Mesothelial cell of epicardium (in vitro differentiated cells): ENCODE measurements at places on chromosomes 11 and 22. TPM values are rescaled to one million over a fixed set of nuclear protein-coding genes. Genes with fewer than 3 reads are reported as not detected.

GRCh38 chr11:66081505-66081904 lies 11.4 kb downstream of the PACS1 start:
- no peak overlapping the region for H3K4me3 ChIP-seq
- peaks cover 63% of the 10 kb centered on the region for H3K4me1 ChIP-seq
- peak overlapping the region; percentile 81 for H3K27ac ChIP-seq

GRCh38 chr11:78539506-78539905 lies 35.2 kb downstream of the NARS2 start:
- peaks cover 22% of the 10 kb centered on the region for H3K36me3 ChIP-seq
- H3K4me1 ChIP-seq: no peaks in the 10 kb centered on the region
- H3K4me3 ChIP-seq: no peak overlapping the region
- DNase-seq: no peak

DNA sequence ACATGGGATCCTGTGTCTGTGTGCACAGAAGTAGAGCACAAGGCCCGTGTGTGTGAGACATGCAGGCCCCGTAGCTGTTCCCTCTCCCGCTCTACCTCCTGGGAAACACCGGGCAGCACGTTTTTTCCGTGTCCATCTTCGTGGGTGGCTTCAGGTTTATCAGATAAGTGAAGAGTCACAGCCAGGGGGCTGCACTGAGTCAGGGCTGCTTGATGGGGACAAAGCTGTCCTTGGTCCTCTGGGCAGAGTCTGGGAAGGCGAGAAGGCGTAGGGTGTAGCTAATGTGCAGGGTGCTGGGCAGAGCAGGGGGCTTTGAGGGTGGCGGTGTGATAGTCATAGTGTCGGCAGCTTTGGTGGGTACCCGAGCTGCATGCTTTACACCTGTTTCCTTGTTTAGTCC lies 23.7 kb downstream of the INCENP start:
- no peaks in the 10 kb centered on the region for H3K27me3 ChIP-seq
- no peak for DNase-seq
- no peak overlapping the region for H3K4me3 ChIP-seq

KCTD17 gene
- total RNA-seq: 34.9 to 42.2 TPM (median 41.0 TPM) in 3 replicates

MIOX gene
- total RNA-seq: 0.34 to 0.66 TPM in 2 of 3 replicates, not detected in the other
